ENCODE measurements at places on chromosomes 5 and 9. TPM values are rescaled to one million over a fixed set of nuclear protein-coding genes. Genes with fewer than 3 reads are reported as not detected.

Gene CDO1
- not detected for total RNA-seq

Gene IL3
- not detected for total RNA-seq

Gene ABITRAM
- 9.5 TPM for total RNA-seq

Gene FCN1
- total RNA-seq, result not detected

Gene DNAH5
- not detected for total RNA-seq

Gene CDKN2B-AS1
- 35.3 TPM for total RNA-seq

Gene SPAG8
- 0.07 TPM for total RNA-seq

Gene PRSS3
- total RNA-seq, result 0.40 TPM

Gene PCDHGA4
- total RNA-seq, result 11.1 TPM

Gene SLC22A4
- not detected for total RNA-seq

Gene PCDHGA12
- total RNA-seq, result 7.8 TPM

Gene CDH18
- not detected for total RNA-seq

Gene PSMD5
- total RNA-seq, result 26.1 TPM

Gene PCDHB3
- total RNA-seq, result not detected

Gene SEMA6A
- total RNA-seq, result not detected

Gene LCN2
- not detected for total RNA-seq

Gene SPATA31C1
- not detected for total RNA-seq

Gene ZFP2
- total RNA-seq, result not detected

Gene LCNL1
- not detected for total RNA-seq

Gene DHFR
- total RNA-seq, result 76.1 TPM

Gene HCN1
- total RNA-seq, result not detected

Gene TRAF2
- 11.3 TPM for total RNA-seq

Gene PPP2R2B
- not detected for total RNA-seq

Gene LEAP2
- total RNA-seq, result 6.6 TPM

Gene SLC25A2
- total RNA-seq, result 0.82 TPM

Gene GGTA1
- total RNA-seq, result not detected

Gene NTRK2
- not detected for total RNA-seq

Gene AIF1L
- total RNA-seq, result not detected

Gene SMIM32
- not detected for total RNA-seq

Gene C5orf63
- total RNA-seq, result 14.3 TPM

Gene SAXO1
- total RNA-seq, result not detected

Gene HACD4
- 2.9 TPM for total RNA-seq

Gene QRFP
- total RNA-seq, result not detected

Gene ZNF462
- total RNA-seq, result not detected

Gene TLX3
- total RNA-seq, result not detected

Gene PCDHA9
- not detected for total RNA-seq

Gene DMRT2
- total RNA-seq, result not detected

Measured in Karpas-422 (cell line).